ENCODE measurements at places on chromosomes 4 and X.

DNA sequence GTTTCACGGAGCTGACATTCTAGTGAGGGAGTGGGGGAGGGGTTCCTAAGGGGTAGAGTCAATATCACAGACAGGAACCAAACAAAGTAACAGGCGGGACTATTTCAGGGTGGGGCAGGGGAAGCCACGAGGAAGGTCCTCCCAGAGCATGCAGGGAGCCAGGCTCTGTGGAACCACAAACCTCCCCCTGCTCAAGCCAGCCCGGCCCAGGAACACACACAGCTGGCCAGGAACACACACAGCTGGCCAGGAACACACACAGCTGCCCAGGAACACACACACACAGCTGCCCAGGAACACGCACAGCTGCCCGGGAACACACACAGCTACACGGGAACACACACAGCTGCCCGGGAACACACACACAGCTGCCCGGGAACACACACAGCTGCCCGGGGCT, 24.8 kb downstream of the EVC2 start:
- no peak for DNase-seq

DNA sequence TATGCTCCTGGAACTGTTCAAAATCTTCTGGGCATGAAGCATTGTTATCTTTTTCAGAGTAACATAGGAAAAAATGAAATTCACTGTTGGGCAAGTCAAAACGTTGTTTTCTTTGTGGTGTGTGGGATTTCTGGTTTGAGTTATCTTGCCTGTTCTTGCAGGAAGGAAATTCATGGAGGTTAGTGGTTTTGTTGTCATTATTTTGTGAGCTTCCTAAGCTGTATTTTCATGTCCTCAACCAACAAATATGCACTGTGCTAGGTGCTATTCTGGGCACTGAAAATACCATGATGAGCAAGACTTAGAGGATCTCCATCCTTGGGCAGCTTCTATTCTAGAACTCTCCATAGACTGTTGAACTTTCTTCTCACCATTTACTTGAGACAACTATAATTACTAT, 16.9 kb downstream of the SPINK2 start:
- DNase-seq = no peak

DNA sequence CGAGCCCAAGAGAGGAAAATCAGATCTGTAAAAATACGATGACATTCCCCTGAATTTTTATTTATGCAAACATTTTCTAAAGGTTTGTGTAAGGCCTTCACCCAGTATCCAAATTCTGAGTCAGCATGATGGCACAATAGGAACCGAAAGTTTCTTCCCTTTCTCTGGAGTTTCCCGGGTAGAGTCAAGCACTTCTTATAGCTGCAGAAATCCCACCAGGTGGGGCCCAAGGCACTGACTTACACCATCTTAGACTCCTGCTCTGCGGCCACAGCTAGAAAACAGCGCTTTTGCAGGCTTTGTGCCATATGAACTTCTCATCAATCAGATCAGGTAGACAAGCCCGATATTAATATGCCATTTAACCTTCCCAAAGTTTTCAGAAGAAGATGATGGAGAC, 13.4 kb downstream of the LEF1 start:
- no peak for DNase-seq

- no peak for DNase-seq
Observed at GRCh38 chr4:94715726-94716125, 42.0 kb upstream of the BMPR1B start.

DNA sequence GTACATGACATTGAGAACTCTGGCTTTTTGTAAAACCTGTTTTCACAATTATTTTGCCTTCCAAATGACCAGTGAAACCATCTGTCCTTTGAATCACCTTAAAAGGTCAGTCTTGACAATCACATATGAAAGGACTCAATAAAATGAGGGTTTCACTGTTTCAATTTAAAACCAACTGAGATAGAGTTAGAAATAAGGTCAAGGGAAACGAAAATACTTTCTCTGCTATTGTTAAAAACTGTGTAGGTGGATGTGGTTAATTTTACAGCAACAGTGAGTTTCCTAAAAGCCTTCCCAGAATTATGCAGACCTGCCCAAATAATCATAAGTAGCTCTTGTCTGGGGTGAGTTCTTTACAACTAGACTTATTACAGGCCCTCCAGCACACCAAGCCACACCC, 839.9 kb downstream of the RAB28 start:
- no peak for DNase-seq
